Posterior cingulate gyrus (tissue), 11 donors: ENCODE measurements at places on chromosomes 2 and 18.

GRCh38 chr2:17878281-17879136, at the start of gene KCNS3:
KCNS3 (plus strand) TSS chr2:17878667; CDS start chr2:17931009, 52,342 bp downstream.
- no peak for DNase-seq

DNA sequence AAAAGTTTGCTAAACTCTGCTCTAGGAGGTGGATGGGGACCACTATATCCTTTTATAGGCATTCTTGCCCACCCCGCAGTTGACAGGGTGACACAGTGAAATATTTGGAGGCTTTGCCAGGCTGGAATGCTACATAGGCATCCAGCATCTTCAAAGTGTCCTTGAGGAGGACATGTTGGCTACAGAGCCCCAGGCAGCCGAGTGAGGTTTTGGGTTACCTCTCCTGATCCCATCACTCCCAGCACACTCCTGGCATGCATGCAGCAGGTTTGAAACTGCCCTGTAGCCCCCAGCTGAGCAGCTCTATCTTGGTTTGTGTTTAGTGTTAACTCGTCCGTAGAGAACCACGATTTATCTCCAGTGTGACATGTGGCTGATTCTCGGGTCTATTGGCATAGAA, 7.3 kb downstream of the FOSL2 start:
- DNase-seq = no peak

DNA sequence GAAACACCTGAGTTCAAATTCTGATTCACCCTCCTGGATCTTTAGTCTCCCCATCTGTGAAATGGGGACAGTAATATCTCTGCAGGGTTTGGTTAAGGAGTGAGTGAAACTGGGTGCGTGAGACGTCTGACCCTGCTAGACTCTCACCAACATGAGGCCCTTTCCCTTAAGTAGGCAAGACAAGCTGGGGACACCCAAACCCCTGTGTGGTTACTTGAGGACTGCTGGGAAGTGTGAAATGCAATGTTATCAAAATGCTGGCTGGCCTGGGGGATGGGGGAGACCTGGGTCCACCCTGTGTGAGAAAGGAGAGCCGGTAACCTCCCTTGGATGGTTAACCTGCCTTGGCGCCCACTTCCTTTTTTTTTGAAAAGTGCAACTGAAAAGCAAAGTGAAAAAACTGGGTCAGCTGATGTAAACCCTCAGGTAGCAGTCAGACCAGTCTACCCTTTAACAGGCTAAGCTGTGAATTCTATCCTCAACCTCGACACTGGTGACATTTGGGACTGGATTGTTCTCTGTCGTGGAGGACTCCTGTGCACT, 82.3 kb downstream of the INPP5D start:
- no peak for DNase-seq

GRCh38 chr2:62971936-62972335, 78.7 kb upstream of the OTX1 start:
- no peak for DNase-seq

GRCh38 chr2:203455209-203455608, 79.9 kb downstream of the RAPH1 start:
- DNase-seq = no peak

GRCh38 chr18:79637921-79638909, 41.4 kb upstream of the CTDP1 start:
- no peak for DNase-seq

DNA sequence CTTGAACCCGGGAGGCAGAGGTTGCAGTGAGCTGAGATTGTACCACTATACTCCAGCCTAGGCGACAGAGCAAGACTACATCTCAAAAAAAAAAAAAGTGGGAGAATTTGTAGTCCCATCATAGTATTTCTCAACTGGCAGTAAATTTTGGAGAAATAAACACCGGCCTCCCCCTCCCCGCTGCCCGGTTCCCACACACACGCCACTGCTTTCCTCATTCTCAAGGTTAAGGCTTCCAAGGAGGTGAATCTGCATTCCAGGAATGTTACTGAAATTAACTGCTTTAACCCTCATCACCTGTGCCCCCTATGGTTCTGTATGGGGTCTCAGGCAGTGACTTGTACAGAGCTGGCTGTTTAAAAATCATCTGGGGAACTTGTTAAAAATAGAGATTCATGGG, 49.9 kb downstream of the MRPL35 start:
- no peak for DNase-seq

DNA sequence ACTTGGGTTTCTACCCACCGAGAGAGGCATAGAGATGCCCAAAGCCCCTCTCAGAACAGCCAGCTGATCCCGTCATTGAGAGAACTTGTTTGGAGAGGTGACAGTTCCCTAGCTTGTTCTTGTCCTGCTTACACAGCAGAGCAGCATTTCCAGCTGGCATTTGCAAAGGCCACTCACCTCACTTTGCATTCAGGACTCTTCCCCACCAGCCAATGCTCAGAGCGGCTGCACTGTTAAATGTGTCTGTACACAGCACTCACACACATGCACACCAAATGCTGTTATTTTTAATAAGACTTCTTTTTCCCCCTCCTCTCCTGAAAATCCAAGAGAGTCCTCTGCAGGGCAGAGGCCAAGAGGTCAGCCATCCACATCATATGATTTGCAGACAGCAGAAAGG, 104.6 kb upstream of the SLC14A2 start:
- no peak for DNase-seq

DNA sequence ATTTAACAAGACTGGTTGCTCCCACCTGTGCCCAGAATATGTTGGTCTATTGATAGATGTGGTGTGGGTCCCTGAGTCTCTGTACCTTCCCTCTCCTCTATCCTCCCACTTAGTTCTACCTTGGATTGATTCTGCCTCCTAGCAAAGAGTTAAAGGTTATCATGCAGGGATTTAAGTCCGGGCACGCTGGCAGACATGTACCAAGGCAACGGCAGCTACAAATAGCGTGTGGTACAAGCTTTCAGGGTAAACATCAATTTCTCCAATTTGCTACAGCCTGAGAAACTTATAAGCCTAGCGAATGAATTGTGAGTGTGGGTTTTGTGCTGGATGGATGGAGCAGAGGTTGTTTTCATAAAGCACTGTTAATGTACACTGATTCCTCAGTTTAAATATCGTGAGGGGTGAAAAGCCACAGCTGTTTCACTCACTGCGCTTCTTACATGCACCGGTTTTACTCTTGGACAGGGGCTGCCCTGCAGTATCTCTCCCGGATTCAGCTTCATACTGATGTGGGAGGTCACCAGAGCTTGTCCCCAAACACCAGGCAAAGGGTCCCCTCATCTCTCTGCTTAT, 289.8 kb downstream of the ICOS start:
- no peak for DNase-seq

DNA sequence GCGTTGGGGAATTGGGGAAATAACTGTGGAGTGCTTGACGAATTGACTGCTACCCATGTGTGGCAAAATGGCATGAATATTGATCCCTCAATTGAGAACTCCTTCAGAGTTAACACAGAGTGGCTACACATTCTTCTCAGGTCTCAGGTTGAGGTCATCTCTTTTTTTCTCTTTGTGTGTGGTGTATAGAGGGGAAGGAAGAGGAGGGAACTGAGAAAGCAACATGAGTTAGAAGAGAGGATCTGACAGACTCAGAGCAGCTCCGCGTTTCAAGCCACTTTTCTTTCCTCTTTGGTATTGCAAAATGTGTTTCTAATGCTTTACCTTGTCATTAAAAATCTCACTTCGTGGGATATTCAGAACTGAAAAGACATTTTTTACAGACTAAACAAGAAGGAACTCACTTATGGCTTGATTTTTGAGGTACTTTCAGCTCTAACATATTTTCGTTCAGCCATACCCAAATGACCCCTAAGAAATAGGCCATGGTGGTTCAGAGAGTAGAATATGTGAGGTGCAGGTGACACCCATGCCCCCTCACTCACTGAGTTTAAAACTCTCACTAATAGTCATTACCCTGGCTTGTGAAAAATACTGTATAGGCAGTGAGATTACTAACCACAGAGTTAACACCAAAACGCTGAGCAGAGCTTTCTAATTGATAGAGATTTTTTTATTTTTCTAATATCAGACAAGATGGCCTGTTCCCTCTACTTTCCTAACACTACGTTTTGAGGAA, 22.5 kb downstream of the STAT4 start:
- DNase-seq = no peak

GRCh38 chr18:9062418-9062751, 40.1 kb upstream of the NDUFV2 start:
- DNase-seq = no peak

- DNase-seq = no peak
Observed at GRCh38 chr2:110747522-110748488, 15.4 kb downstream of the ACOXL start.

DNA sequence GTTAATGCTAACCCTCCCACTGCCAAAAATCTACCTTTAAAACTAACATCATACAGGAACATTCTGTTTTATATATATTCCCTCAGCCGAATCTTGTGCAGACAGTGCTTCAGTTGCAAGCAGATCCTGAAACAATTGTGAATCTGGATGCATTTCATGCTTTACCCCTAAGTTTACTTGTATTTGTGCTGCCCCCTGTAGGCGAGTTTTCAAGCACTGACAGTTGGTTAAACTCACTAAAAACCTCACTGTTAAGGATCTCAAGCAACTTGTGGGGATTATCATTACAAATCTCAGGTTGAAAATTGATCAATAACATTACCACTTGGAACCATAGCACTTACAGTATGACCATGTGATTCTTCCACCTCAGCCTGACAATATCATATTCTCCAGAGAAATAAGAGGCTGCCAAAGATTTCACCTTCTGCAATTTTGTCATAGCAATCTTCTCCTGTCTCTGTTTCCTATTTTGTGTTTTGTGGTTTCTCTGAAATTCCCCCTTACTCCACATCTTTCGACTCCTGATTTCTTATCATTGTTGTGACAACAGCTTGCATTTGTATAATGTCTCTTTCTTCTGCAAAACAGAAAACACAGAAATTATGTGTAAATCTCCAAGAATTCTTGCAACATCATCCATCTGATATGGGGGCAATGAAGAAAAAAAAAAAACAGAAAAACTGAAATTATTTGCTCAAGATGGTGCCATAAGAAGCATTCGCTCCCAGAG, 354.6 kb upstream of the SETBP1 start:
- DNase-seq = no peak
